ENCODE measurements at places on chromosomes 7 and 10.

DNA sequence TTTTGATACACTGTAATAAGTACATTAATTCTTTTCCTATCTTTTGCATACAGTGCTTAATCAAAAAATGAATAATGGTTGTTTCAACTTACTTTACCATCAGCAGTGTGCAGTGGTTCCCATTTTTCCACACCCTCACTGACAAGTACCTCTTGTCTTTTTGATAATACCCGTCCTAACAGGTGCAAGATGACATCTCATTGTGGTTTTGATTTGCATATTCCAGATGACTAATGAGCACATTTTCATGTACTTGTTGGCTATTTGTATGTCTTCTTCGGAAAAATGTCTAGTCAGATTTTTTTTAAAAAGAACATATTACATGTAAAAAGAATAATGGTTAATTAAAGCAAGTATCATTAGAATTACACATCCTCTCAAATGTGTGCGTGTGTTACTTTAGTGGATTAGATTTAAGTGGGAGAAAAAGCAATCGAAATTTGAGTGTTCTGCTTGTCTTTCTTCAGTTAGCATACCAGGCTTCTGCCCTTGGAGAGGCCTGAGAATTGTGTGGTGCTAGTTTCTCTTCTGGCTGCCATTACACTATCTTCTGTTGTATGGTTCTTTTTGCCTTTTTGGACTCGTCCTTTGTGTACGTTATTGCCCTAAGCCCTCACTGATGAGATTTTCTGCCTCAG lies 291.2 kb downstream of the AUTS2 start:
- DNase-seq = no peak

DNA sequence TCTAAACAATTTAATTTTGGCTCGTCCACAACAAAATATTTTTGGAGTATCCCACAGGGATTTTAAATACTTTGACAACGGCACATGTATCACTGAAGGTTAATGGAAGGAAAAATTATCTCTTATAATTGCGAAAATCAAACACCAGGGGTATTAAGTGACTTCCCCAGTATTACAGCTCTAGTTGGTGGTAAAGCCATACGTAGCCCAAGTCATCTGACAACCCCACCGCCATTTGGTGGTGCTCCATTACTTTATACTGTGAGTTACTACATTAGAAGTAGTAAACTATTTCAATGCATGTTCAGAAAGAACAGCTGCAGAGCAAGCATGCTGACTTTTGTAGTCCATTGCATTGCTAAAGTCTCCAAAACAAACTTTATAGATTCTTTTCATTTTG lies 179.7 kb downstream of the HGF start:
- no peak for DNase-seq

DNA sequence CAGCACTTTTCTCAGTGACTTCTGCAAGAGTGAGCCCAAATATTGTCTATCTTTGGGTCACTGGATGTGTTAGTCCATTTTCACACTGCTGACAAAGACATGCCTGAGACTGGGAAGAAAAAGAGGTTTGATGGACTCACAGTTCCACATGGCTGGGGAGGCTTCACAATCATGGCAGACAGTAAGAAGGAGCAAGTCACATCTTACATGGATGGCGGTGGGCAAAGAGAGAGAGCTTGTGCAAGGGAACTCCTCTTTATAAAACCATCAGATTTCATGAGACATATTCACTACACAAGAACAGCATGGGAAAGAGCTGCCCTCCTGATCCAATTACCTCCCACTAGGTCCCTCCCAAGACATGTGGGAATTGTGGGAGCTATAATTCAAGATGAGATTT lies 6.1 kb upstream of the HSPA12A start:
- no peak for DNase-seq

GRCh38 chr10:5088703-5089261 lies 5.4 kb upstream of the AKR1C3 start:
- no peak for DNase-seq

GRCh38 chr7:1244700-1245523 lies 12.2 kb downstream of the UNCX start:
- no peak for DNase-seq

- DNase-seq = no peak
Measured at GRCh38 chr7:137935884-137936508, 65.9 kb downstream of the CREB3L2 start.

GRCh38 chr7:123460616-123461015 lies 73.8 kb downstream of the IQUB start:
- no peak for DNase-seq

DNA sequence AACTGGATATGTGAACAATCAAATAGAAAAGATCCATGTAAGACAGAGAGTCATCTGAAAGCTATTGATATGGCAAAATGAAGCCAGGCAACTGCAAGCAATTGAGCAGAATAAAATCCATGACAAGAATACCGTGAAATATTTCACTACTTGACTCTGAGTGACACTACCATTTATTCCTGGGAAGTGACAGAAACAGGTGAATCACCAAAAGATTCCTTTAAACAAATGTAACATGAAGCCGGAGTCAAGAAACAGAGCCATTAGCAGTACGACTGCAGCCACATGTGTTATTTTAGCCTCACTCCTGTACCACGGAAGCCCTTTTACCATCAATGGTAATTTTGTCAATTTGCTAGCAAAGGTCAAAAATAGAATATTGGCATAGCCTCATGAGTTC lies 197.7 kb upstream of the POT1 start:
- no peak for DNase-seq

- no peak for DNase-seq
Measured at GRCh38 chr7:47335557-47336471, 246.1 kb downstream of the TNS3 start.

GRCh38 chr7:138032186-138032585 lies 30.3 kb upstream of the CREB3L2 start:
- no peak for DNase-seq

- DNase-seq = no peak
Measured at GRCh38 chr7:137146012-137146455, 197.5 kb downstream of the PTN start.

- DNase-seq = no peak
Measured at GRCh38 chr7:130228840-130229502, 21.3 kb downstream of the SSMEM1 start.

DNA sequence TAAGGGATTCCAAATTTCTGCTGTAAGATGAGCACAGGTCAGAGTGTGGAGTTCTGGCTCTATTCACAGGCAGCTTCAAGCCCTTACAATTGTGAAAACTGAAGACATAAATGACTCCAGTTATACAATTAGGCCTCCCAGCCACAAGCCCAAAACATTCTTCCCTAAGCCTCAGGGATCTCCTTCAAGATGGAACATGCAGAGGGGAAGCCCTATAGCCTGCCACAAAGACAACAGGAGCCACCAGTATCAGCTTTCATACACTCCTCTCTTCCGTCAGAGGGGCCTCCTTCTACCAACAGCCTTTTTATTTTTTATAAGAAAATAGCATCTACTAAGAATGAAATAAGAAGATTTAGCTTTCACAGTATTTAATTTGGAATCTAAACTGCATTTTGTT lies 46.5 kb downstream of the DLD start:
- no peak for DNase-seq

- no peak for DNase-seq
Measured at GRCh38 chr7:45885264-45885882, 2.9 kb upstream of the IGFBP1 start.

GRCh38 chr7:3194501-3195141 lies 106.4 kb upstream of the SDK1 start:
- DNase-seq = no peak

- no peak for DNase-seq
Measured at GRCh38 chr7:64758151-64758550, 36.1 kb upstream of the ZNF138 start.

- no peak for DNase-seq
Measured at GRCh38 chr10:98623176-98623575, 176.4 kb upstream of the HPS1 start.

GRCh38 chr7:159095979-159096411 lies 48.7 kb downstream of the VIPR2 start:
- DNase-seq = no peak

- DNase-seq = no peak
Measured at GRCh38 chr10:70432101-70432500, 9.4 kb downstream of the NODAL start.

DNA sequence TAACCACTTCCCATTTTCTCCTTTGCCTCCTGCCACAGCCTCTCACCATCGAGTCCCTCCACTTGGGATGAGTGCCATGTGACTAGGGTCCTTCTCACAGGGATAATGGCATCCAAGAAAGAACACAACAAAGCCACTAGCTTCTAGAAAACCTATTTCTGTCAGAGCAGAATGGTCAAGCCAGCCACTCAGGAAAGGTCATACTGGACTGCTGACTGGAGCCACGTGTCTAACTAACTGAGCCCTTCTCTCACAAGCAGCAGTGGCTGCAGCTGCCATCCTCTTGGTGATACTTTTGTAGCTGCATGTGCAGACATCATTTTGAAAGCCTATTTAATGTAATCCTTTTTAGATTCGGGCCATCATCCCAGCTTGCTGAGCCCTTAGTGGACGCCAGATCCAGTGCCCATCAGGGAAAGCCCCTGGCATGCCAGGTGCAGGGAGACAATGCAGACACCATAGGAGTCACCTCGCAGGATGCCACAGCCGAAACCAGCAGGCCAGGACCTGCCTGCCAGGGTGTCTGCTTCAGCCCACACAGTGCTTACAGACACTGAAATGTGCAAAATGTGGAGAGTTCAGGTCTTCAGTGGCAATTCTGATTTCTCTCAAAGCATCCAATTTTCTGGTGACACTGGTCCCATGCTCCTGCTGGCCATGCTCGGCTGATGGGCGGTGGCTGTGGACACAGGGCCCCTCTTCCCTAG lies 98.3 kb upstream of the DDC start:
- DNase-seq = no peak

GRCh38 chr7:96052289-96052688 lies 269.6 kb downstream of the SLC25A13 start:
- DNase-seq = no peak

GRCh38 chr10:71590781-71591350 lies 128.7 kb downstream of the C10orf105 start:
- no peak for DNase-seq

- no peak for DNase-seq
Measured at GRCh38 chr7:80772347-80772993, 134.0 kb downstream of the CD36 start.

- DNase-seq = no peak
Measured at GRCh38 chr10:113047963-113048781, 98.1 kb downstream of the TCF7L2 start.

GRCh38 chr10:28777911-28778310 lies 100.6 kb downstream of the BAMBI start:
- DNase-seq = no peak

GRCh38 chr7:142557971-142558582 lies 191.2 kb upstream of the PRSS1 start:
- peak; percentile 28 for DNase-seq
